Stimulated activated CD4-positive, alpha-beta T cell treated with anti-CD3 and anti-CD28 coated beads, Interleukin-4, amount 100 ng/mL, for 24 hours (primary cell): ENCODE measurements at places on chromosomes 6 and 20.

- DNase-seq, result no peak
Measured at GRCh38 chr6:157640746-157641451, 182.1 kb upstream of the SNX9 start.

DNA sequence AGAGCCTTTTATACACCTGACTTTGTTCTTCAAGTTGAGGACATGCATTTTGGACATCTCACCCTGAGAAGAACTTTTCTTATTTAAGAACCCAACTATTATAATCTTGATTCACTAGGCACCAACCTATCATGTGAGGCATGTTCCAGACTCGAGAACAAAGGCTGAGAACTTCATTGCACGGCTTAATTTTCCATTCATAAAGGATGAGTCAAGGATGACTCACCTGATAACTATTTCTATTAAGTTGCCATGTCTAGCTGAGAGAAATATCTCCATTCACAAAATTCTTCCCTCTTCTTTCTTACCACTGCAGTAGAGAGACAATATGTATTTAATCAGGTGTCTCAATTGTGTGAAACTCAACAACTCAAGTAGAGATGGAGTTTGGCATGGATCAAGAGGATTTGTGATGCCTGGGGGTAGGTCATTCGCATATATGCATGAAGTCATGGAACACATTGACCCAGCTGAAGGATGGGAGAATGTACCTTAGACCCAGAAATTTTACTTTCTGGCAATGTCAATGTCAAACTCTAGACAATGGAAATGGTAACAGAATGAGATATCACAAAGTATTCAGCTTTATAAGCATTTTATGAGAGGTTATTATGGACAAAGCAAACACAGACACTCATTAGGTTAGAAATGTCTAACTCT lies 208.7 kb upstream of the PRND start:
- no peak for DNase-seq

- DNase-seq, result no peak
Measured at GRCh38 chr20:48608756-48609155, 219.0 kb downstream of the PREX1 start.

GRCh38 chr6:85641522-85641896 lies 1.2 kb downstream of the SYNCRIP start:
- DNase-seq, result no peak

DNA sequence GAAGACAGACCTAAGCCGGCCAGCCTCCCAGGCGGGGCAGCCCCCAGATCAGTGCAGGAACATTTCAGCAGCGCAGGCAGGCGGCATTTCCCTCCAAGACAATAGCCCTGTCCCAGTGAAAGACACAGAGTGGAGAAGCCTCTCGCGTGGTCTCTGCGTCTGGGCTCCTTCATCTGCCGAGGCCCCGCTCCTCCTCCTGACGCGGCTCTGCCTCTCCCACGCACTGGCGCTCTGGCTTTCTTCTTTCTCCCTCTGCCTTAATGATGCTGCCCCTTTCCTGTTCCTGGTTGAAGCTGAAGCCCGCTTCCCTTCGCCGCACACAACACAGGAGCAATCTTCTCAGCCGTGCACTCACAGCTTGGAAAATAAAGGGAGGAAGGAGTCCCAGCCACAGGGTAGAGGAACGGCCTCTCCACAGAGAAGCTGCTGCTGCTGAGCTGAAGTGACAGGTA lies 347.5 kb downstream of the CDH4 start:
- DNase-seq, result no peak

DNA sequence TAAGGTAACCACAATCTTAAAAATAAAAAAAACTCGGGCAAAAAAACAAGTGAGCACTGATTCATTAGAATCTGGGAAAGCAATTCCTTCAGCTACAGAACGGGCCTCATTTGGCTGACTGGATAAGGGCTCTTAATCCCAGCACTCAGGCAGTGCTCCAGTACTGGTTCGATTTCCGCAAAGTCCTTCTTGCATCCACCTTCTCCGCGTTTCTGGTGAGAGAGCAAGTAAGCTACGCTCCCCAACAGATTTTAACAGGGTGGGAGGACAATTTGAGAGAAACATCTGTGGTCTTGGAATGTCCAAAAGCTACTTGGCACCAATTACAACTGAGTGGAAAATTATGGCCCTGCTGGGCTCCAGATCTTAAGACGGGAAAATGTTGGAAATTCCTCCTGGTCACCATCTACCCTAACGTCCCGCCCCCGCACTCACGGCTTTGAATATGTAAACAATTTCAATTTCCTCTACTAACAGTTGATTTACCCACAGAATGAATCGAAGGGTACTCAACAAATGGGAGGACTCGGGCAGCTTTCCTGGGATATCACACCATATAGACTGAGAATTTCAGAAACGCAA lies 18.1 kb upstream of the ZSCAN9 start:
- no peak for DNase-seq

- no peak for DNase-seq
Measured at GRCh38 chr6:63816982-63817436, 181.4 kb downstream of the PHF3 start.

DNA sequence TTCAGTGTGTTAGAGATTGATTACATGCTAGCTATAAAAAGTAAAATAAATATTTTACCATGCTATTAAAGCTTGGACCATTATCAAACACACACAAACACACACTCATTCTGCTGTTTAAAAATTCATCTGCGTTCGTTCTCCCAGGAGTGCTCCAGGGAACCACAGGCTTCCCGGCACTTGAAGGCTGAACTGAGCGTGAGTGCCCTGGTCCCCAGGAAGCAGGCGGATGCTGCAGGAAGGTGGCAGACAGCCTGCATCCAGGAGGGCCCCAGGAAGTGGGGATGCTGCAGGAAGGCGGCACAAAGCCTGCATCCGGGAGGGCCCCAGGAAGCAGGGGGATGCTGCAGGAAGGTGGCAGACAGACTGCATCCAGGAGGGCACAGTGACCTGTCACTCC lies 147.2 kb upstream of the SNX9 start:
- no peak for DNase-seq

GRCh38 chr6:42375007-42375635 lies 76.6 kb downstream of the TRERF1 start:
- no peak for DNase-seq

GRCh38 chr20:21099751-21100577 lies 6.2 kb downstream of the LINC00237 start:
- peak; percentile 42 for DNase-seq

GRCh38 chr6:104639668-104640067 lies 220.1 kb downstream of the HACE1 start:
- no peak for DNase-seq

GRCh38 chr6:53326372-53327016 lies 22.3 kb downstream of the ELOVL5 start:
- DNase-seq, result peak; percentile 25

DNA sequence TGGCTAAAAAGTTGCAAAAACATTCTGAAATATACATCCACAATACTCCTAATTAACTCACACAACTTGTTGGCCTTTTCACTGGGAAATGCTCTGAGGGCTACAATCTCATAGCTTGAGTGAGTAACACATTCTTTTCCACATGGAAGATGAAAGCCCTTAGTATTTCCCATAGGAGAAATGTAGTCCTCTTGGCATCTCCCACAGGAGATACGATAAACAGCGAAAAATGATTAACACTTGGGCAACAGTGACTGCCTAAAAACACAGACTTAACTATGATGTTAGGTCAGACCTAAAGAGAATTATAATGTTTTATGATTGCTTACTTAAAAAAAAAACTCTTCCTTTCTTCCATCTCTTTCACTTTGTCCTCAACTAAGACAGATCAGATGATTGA lies 9.0 kb downstream of the MYLK4 start:
- no peak for DNase-seq

DNA sequence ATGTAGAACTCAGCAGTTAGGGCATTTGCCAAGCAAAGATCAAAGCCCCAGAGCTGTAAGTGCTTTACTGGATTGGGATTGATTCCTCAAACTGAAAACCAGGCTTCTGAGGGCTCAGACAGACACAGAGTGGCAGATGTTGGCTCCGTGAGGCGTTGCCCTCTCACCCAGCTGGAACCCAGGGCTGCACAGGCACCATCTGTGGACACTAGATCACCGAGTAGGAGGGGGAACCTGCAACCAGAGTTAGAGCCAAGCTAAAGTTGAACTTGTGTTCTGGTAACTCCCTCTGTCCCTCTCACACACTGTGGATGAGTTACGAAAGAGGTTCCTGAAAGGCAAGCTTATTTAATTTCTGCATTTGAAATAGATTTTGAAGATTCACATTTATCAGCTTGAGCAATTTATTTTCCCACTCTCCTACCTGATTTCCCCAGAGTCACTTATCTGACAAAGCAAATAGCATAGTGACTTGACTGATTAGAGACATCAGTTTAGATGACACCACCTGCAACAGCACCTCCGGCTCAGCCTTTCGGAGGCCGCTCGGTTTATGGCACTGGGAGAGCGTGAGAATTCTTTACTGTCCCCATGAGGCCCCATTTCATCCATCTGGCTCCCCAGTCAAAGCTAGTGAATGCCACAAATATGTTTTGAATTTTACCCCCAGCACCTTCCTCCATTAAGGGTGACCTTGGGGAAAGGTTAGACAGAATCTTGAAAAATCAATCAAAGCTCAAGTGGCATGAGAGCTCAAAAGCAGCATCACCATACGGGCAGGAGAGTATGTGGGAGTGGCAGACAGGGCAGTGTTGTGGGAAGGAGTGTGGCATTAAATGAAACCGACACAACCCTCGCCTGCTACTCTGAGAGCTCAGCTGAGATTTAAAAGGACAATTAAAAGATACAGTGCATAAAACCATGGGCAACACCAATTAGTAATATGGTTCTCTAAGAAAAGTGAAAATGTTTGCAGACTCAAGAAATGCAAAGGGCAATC lies 48.5 kb downstream of the RPF2 start:
- DNase-seq, result no peak

- DNase-seq, result no peak
Measured at GRCh38 chr6:40620574-40621240, 33.5 kb upstream of the LRFN2 start.

DNA sequence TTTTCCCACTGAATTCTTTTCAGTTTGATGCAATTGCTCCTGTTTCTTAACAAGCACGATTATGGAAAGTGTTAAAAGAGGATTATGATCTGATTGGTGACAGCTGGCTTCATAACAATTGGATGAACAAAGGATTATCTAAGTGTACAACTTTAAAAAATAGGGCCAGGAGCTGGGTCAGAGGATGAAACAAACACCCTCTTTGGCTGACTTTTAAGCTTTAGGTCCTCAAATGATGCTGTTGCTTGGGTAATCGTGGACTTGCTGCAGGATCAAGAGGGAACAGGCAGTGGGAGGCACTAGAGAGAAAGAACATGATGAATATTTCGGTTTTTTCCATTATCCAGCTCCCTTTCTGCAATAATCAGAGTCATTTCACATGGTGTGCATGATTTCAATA lies 35.5 kb upstream of the TMX4 start:
- DNase-seq, result no peak

DNA sequence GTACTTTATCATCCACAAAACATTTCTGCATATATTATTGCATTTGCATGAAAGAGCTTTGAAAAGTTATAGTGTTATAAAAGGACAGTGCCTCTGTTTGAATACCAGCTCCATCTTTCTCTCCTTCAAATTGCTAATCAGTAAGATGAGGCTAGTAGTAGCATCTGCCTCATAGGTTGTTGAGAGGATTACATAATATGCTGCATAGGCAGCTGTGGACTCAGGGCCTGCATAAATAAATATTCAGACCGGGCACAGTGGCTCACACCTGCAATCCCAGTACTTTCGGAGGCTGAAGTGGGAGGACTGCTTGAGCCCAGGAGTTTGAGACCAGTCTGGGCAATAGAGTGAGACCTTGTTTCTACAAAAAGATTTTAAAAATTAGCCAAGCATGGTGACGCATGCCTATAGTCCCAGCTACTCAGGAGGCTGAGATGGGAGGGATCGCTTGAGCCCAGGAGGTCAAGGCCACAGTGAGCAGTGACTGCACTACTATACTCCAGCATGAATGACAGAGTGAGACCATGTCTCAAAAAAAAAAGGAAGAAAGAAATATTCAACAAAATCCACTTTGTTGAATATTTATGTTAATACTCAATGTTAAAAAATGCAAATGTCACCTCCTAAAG lies 18.3 kb upstream of the SEC63 start:
- DNase-seq, result no peak

- no peak for DNase-seq
Measured at GRCh38 chr20:47971058-47971791, 185.9 kb upstream of the SULF2 start.

DNA sequence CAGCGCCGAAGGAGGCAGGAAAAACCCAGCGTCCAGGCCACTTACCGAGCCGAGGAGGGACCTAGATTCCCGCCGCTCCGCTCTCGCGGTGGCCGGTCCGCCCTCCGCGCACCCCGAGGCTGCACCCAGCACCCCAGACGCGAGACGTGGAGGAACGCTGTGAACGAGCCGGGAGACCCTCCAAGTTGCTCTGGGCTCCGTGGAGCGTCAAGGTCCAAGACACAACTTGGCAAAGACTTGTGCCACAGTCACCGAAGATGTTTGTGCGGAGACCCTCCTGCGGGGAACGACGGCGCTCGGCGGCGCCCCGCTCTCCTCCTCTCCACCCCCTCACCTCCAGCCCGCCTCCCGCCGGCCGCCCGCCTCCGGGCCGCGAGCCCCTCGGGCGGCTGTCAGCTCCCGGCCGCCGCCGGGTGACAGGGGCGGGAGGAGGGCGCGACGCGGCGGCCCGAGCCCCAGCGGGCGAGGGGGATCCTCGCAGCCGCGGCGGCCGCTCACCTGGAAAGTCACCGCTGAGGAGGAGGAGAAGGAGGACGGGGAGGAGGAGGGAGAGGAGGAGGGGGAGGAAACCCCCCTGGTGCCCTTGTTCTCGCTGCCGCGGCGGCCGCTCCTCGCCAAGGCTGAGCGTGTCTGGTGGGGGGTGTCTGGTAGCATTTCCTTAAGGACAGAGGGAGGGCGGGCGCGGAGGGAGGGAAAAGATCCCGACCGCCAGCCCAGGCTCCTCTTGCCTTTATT lies 637 bp upstream of the HIVEP2 start:
- peak; percentile 62 for DNase-seq

DNA sequence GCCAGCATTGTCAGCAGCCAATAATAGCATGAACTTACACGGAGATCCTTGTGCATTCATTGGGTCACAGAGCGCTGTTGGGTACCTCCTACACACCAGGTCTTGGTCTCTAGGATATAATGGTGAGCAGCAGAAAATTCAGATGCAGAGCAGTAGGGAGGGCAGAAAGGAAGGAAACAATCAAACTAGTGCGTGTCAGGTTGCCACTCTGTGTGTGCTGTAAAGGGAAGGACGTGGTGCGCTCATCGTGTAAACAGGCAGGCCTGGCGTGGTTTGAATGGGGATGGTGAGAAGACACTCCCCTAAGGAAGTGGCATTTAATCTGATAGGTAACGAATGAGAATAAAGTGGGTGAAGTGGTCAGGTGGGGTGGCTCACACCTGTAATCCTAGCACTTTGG lies 336.4 kb downstream of the CDH26 start:
- no peak for DNase-seq

- DNase-seq, result no peak
Measured at GRCh38 chr6:166671434-166672081, 44.5 kb upstream of the RPS6KA2 start.

- peak; percentile 61 for DNase-seq
Measured at GRCh38 chr6:132483779-132484679, 28.9 kb downstream of the STX7 start.

GRCh38 chr6:1739680-1740079 lies 130.0 kb downstream of the FOXC1 start:
- no peak for DNase-seq
